ENCODE measurements at places on chromosomes 3 and 15.

- peak; percentile 38 for DNase-seq
These were observed 241.7 kb upstream of the HES1 start for GRCh38 chr3:193894121-193894863.

DNA sequence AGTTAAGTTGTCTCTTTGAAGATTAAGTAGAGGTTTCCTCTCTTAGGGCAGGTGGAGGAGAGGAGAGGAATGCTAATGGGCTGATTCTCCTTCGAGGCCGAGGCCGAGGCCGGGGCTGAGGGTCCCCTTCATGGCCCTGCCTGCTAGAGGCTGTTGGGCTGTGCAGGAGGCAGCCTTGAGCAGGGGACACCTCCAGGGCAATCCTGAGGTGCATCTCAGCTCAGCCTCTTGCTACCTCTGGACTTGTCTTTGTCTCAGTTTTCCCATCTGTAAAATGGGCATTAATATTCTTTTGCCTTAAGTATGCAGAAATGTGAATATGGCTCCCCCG is 97.7 kb upstream of the PRR20G start:
- DNase-seq = no peak

DNA sequence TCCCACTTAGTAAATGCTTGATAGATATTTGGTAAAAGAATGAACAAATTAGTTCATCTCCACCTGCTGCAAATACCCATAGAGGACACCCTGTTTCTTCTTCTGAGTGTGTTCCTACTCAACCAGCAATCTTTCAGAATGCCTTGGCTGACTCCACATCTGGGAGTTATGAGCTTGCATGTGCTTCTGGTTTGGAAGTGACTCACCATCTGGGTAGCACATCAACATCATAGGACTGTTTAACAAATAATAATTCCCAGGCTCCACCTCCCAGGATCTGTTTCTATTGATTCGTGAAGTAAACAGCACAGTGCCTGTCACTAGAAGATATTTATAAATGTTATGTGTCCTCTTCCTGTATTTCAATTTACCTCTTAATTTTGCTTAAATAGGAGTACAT is 580.1 kb downstream of the ROBO2 start:
- peak; percentile 46 for DNase-seq

- no peak for DNase-seq
These were observed 710.3 kb upstream of the ARPP21 start for GRCh38 chr3:34929036-34929435.

GRCh38 chr3:46681387-46681786 is 12.1 kb downstream of the ALS2CL start:
- no peak for DNase-seq

GRCh38 chr15:87267798-87268197 is 988.7 kb downstream of the NTRK3 start:
- DNase-seq = no peak

DNA sequence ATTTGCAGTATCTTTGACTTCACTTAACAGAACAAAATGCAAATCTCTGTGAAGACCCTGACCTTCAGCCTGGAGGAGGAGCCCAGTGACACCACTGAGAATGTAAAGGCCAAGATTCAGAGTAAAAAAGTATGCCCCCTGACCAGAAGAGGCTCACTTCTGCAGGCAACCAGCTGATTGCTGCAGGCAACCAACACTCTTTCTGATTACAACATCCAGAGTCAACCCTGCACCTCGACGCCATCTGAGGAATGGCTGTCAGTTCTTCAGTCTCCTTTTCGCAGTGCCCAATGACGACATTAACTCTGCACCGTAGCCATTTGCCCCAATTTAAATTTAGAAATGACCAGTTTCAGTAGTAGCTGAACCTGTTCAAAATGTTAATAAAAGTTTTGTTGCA is 14.9 kb downstream of the ATP13A3 start:
- no peak for DNase-seq
